ENCODE measurements at places on chromosomes 3 and 15.

DNA sequence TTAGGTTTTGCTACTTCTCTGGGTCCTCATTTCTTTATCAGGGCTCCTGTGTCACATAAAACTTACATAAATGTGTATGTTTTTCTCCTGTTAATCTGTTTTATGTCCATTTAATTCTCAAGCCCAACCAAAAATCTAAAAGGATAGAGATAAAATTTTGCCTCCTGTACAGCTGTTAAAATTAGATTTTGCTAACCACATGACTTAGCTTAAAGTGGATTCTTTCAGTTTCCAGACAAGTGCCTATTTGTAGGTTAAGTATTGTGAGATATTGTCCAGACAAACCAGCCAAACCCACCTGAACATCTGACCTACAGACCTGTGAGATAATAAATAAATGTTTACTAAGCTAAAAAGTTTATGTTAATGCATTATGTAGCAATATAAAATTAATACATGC is 465.5 kb downstream of the SI start:
- DNase-seq: no peak

DNA sequence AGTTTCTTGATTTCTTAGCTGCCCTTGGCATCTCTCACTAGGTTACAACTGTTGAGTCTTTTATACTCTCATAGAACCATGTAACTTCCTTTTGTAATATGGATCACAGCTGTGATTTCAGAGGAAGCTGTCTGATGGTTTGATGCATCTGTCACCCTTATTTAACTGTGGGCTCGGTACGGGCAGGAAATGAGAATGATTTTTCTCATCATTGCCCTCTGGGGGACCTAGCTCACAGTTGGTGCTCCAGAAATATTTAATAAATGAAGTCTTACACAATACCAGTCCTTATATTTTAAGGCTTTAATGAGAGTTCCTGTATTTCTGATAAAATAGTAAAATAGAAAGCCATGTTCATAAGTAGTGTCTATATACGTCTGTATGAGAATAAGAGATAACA is 151.2 kb downstream of the EBLN2 start:
- no peak for DNase-seq

DNA sequence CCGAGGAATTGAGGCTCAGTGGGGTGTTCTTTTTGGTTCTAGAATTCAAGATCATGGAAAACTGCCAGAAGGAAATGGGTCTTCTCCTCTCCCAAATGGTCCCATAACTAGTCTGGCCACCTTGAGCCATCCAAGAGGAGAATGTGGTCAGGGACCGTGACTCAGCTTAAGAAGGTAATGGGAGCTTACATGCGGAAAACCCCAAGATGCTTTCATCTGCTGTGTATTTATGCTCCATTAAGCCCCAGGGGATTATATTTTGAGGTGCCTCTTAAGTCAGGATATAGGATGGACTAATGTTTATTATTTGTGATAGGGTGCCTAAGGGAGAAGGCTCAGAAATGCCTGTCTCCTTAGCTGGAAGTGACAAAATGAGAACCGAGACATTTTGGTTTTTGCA is 39.2 kb upstream of the DLG1 start:
- no peak for DNase-seq

- no peak for DNase-seq
Observed at GRCh38 chr3:144229330-144229729, 257.7 kb downstream of the DIPK2A start.

- no peak for DNase-seq
Observed at GRCh38 chr3:58180940-58181587, 29.7 kb downstream of the DNASE1L3 start.

- no peak for DNase-seq
Observed at GRCh38 chr3:126342991-126343648, 14.1 kb downstream of the KLF15 start.
